Ureter (tissue), 1 donor: ENCODE measurements at places on chromosomes 5 and 9. TPM values are rescaled to one million over a fixed set of nuclear protein-coding genes. Genes with fewer than 3 reads are reported as not detected.

DNA sequence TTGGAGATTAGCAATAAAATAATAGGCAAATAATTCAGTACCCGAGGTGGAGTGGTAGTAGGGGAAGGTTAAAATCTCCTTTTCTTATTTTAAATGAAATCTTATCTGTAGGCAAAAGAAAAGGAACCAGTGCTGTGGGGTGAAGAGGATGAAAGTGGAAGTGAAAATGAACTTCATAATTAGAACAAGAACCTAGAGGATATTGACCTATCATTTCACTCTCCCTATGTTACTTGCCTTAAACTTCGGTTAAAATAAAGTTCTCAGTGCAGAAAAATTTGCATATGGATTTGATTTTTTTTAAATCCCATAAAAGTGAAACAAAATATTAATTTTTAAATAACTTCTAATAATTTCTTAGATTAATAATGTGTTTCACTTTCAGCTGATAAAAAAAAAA, 1094.9 kb upstream of the C9orf72 start:
- DNase-seq, result no peak

Gene HTR4
- total RNA-seq, result not detected

Gene ARHGAP26
- total RNA-seq, result 46.9 TPM

DNA sequence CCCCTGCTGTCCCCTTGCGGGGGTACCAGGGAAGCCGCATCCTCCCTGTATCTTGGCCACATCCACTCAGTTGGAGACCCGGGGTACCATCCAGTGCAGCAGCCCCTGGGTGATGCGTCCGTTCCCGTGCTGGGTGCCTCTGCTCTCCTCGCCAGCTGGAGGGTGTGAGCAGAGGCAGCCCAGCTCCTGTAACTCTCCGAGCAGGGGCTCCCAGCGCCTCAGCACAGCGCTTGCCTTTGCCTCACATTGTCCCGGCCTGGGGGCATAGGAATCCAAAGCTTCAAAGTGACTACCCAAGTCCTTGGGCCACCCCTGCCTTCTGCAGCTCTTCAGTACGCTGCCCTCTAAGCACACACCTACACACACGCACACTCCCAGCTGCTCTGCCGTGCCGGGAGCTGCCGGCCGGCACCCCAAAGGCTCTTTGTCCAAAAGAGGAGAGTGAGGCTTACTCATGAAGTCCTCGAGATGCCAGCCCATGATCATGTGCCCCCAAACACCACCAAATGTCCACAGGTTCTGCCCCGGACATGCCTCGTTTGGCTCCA, 733 bp downstream of the ANGPTL2 start:
- no peak for DNase-seq

DNA sequence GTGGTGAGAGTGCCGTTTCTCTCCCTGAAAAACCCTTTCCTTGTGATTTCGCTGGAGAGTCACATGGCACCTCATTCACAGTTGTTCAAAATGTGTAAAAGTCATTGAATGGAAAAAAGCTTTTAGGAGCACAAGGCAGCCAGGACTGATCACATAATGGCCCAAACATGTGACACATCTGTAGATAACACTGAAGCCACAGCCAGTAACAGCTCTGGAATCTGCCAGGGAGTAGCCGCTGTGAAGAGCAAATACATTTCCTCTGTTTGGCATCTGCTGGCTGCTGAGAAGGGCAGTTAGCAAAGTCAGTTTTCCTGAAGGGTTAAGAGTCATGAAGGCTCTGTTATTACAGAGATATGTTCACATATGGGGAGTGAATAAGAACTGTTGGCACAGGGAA, 271.8 kb downstream of the NNT start:
- no peak for DNase-seq

GRCh38 chr5:159048298-159048697, 51.4 kb downstream of the EBF1 start:
- no peak for DNase-seq

Gene DRD1
- total RNA-seq, result 2.9 TPM

- peak; percentile 52 for DNase-seq
These were observed 175.1 kb upstream of the PITX1 start for GRCh38 chr5:135208903-135209721.
